ENCODE measurements at places on chromosomes 12 and 14. TPM values are rescaled to one million over a fixed set of nuclear protein-coding genes. Genes with fewer than 3 reads are reported as not detected.

The PRPF40B gene
- 4.1 TPM for total RNA-seq

The PRKCH gene
- 312 TPM for total RNA-seq

The ABCD2 gene
- total RNA-seq: not detected

The GPR68 gene
- total RNA-seq: 0.74 TPM

The CMA1 gene
- not detected for total RNA-seq

The GLT1D1 gene
- not detected for total RNA-seq

The SMIM41 gene
- not detected for total RNA-seq

The LRP1-AS gene
- total RNA-seq: not detected

The MLXIP gene
- total RNA-seq: 35.7 TPM

The P2RX2 gene
- total RNA-seq: 0.17 TPM

The ANKRD52 gene
- total RNA-seq: 23.0 TPM

The OAS2 gene
- 8.4 TPM for total RNA-seq

The KRT82 gene
- not detected for total RNA-seq

The DCN gene
- 35.6 TPM for total RNA-seq

The SSTR1 gene
- total RNA-seq: 0.33 TPM

The NPFF gene
- total RNA-seq: not detected

The HCAR2 gene
- total RNA-seq: not detected
